Muscle of arm (tissue), 14 donors: ENCODE measurements at places on chromosomes 4 and X. TPM values are rescaled to one million over a fixed set of nuclear protein-coding genes. Genes with fewer than 3 reads are reported as not detected.

- DNase-seq = no peak
Observed at GRCh38 chr4:103204111-103204510, 6.0 kb upstream of the CENPE start.

DNA sequence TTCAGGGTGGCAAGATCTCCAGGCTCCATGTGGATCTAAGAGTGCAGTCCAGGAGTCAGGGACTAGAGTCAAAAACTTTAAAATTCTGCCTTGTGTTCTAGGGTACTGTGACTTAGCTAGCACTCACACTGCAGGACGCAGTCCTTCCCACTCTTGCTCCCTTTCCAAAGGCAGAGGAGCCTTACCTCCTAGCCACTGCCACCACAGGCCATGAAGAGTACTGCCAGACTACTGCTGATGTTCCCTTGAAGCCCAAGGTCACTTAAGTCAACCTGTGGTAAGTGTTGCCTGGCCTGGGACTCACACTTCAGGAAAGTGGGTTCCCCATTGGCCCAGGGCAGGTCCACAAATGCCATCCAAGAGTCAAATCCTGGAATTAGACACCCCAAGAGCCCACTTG, 632.2 kb downstream of the PCDH19 start:
- no peak for DNase-seq

- no peak for DNase-seq
Observed at GRCh38 chrX:35442421-35442820, 355.7 kb upstream of the MAGEB16 start.

- DNase-seq = no peak
Observed at GRCh38 chr4:142194905-142195304, 558.5 kb downstream of the IL15 start.

DNA sequence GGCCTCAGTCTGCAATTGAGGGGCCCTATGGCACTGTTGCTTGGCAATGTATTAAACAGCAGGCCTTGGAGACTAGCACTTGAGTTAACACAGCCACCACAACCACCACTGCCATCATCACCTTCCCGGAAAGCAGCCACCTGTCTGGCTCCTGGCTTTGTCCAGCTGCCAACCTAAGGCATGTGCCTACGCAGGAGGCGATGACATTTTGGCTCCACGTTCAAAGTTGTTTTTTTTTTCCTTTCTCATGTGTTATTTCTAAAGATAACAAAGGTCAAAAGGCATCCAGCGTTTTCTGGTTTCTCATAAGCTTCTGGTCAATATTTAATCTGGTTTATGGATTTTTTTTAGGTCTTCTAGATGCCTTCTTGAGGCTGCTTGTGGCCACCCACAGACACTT, 7.5 kb downstream of the CLDN2 start:
- DNase-seq = no peak

The AFM gene
- polyA plus RNA-seq = 0.22 TPM

DNA sequence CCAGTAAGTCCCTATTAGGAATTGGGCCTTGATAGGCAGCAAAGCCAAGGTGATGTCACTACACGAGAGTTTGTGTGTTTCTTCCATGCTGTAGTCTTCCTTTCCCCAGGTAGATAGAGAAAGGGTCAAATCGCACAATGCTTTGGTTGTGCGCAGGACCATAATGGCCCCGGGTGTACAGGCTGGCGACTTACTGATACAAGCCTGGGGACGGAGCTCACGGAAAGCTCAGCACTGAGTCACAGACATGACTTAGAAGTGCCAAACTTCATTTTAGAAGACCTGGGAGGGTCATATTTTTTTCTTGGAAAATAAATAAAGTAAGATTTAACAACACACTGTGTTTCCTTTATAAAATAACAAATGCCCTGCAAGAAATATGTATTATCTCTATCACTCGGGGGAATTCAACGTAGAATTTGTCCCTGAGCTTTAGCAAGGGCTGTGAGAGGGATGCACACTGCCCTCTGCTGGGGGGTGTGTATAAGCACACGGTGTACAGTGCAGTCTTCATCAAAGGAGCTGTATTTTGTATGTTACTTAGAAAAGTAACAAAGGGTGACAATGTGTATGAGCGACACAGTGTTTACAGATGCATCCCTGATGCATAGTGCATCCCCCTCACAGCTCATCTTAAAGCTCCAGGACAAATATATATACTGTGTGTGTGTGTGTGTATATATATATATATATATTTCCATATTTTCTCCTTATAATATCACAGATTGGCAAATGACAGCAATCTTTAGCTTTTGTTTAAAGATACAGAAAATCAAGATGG, 254.5 kb upstream of the VEGFC start:
- DNase-seq = peak; percentile 53
